ENCODE measurements at places on chromosomes 16 and 17.
A peak's percentile ranks its signal among the peaks of the same experiment; 100 is the strongest.

GRCh38 chr17:20200016-20200795, 191.0 kb downstream of the SPECC1 start:
- no peak for DNase-seq

DNA sequence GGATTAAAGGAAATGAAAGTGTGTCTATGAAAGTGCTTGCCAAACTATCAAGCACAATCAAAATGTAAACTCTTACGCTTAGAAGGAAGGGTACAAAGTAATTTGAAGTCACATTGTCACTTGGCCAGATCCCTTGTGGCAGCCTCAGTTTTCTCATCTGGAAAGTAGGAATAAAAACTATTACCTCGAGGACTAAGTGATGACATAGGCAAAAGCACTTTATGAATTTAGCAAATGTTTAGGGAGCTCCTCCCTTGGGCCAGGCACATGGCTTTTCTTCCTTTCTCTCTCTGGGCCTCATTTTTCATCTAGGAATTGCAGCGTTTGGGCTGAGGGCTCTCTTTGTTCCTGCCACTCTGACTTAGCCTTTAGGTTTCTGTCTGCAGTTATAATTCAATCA, 28.5 kb downstream of the DYNLL2 start:
- no peak for DNase-seq

GRCh38 chr16:80142940-80143339, 397.9 kb upstream of the DYNLRB2 start:
- no peak for DNase-seq

DNA sequence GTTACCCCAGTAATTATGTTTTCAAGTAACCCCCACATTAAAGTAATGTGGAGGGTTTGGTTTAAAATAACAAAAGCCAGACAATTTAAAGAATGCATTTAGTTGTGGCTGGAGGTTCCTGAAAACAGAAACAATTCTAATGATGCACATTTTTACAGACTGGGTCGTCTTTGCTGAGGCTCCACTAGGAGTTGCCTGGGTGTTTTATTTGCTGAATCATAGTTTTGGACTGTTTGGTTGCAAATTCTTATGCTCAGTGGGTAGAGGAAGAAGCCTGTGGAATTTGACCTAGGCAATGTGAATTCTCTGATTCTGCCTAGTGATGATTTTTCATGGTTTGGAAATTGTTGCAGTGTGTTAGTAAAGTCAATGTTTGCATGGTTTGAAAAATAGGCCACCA, 16.3 kb downstream of the SHISA9 start:
- DNase-seq: no peak

DNA sequence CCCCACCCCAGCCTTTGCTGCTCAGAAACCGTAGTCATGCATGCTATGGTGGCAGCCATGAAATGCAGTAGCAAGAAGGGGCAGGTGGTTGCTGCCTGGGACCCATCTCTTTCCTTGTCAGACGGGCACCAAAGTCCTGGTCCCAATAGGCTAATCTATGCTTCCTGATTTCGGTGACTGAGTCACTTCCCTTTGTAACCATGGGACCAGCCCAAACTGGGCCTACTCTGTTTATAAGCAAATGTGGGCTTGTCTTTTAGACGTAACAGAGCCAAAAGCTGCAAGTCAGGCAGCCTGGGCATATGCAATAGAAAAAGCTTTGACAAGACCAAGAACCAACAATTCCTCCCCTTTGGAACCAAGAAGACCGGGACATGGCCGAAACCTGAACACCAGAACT, 99.1 kb upstream of the RBBP6 start:
- no peak for DNase-seq

DNA sequence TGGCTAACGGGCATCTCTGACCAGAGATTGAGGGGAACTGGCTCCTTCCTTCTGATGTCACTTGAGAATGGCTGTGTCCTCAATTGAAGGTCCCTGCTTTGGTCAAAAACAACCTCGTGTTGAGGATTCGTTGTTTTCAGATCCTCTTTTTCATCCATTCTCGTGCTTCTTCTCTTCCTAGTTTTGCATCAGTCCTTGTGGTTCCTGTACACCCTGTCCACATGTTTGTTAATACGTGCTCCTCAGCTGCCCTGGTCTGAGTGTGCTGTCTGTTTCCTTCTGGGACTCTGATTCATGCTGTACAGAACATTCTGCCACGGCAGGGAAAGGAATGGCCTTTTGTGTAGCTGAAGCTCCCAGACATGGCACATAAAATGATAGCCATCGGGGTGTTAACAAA, 863.2 kb upstream of the GOT2 start:
- no peak for DNase-seq

DNA sequence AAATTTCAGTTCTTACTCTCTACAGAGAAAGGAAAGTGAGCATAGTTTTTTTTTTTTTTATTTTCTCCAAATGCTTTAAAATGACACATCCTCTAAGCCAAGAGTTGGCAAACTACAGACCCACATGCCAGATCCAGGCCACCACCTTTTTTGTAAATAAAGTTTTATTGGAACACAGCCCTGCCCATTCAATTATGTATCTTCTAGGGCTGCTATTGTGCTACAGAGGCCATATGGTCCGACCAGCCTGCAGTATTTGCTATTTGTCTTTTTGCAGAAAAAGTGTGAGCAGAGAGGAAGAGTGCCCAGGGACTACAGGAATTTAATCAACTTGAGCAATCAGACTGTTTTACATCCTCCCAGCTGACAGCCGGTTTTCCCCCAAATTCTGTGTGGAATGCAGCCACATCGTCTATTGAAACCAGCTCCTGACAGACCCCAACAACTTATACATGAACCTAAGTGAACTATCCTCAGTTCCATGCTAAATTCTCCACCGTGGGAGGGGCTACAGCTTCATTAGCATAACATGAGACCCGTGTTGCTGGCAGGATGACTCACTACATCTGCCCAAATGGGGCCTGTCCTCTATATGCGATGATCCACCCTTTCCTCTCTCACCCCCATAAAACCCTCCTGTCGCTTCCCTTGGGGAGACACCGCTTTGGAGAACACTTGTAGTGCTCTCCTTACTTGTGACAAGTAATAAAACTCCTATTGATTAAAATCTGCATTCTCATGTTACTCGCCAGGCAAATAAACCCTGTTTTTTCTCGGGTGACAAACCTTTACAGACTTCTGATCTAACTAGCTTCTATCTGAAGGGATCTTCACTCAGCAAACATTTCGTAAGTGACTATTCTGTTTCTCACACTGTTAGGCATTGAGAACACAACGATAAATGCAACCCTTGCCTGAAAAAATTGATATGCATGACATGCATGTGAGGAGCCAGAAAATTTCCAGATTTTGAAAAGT, 149.4 kb upstream of the HS3ST3A1 start:
- DNase-seq: peak; percentile 14

DNA sequence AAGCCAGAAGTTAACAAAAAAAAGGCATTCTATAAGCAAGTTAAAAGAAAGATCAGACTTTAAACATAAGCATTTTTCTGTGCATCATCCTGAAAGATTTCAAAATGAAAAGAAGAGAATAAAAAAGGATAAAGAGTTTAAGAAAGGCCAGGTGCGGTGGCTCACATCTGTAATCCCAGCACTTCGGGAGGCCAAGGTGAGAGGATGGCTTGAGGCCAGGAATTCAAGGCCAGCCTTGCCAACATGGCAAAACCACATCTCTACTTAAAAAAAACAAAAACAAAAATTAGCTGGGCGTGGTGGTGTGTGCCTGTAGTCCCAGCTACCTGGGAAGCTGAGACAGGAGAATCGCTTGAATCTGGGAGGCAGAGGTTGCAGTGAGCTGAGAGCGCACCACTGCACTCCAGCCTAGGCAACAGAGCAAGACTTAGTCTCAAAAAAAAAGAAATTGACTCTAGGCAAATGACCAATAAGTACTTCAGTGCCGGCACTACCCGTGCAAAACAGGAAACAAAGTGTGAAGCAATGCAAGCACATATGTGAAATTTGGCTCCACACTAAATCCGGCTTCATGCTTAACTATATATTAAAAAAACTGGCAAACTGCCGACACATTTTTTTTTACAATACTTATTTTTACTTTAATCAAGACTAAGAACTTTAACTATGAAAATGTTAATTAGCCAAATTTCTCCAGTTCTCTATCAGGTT, 83.2 kb upstream of the C17orf78 start:
- no peak for DNase-seq

DNA sequence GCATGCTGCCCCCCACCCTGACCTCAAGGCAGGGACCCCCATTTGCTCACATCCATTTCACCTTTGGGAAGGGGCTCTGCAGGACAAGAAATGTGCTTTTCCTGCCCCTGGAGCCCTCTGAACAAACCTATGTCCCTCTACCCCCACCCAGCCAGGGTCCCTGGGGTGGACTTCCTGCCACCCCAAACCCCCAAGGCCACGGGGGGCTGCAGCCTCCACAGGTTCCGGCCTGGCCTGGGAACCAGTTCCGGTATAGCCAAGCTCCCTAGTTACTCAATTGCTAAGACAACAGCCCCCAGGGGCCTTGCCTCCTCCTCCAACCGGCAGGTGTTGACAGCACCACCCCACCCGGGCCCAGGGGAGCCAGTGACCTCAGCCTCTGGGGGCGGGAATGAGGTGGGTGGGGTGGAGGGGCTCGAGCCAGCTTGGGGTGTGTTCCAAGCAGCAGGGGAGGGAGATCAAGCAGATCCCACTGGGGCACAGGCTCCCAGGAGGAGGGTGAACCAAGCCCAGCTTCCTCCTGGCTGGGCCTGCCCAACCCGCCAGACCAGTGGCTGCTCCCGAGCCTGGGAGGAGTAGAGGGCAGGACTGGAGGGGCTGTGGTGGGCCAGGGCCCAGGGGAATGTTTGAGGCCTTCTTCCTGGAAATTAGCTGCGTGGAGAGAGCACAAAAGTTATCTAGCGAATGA, 6.6 kb downstream of the PNMT start:
- DNase-seq: peak; percentile 71
